ENCODE measurements at places on chromosomes 3 and 15.
A peak's percentile ranks its signal among the peaks of the same experiment; 100 is the strongest.

- no peak for DNase-seq
Measured at GRCh38 chr3:9767418-9767817, 2.3 kb downstream of the CAMK1 start.

DNA sequence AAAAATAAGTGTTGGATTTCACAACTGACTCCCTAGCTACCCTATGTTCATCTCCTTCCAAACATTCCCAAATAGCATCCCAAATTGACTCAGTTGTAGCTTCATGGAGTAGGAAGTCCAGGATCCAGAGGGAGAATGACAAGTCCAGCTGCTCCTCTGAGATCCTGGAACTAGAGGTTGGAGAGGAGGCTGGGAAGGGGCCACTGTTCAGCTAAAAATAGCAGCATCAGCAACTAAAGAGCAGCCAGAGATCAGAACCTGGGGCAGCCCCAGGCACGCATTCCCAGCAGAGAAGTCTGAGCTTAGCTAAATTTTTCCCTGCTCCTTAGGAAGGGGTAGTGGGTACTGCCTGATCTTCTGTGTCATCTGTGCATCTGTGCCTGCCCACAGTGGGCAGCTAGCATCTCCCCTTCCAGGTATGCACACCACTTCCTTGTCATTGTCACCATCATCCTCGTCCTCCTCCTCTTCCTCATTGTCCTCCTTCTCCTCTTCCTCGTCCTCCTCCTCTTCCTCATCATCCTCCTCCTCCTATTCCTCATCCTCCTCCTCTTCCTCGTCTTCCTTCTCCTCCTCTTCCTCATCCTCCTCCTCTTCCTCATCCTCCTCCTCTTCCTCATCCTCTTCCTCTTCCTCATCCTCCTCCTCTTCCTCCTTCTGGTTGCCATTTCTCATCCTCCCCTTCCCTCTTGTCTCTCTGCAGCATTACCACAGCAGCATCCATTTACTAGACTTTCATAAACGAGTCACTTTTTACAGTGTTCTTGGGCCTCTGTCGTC, 152.3 kb upstream of the ROPN1 start:
- DNase-seq: no peak

- DNase-seq: no peak
Measured at GRCh38 chr3:190155752-190156151, 35.1 kb upstream of the P3H2 start.

DNA sequence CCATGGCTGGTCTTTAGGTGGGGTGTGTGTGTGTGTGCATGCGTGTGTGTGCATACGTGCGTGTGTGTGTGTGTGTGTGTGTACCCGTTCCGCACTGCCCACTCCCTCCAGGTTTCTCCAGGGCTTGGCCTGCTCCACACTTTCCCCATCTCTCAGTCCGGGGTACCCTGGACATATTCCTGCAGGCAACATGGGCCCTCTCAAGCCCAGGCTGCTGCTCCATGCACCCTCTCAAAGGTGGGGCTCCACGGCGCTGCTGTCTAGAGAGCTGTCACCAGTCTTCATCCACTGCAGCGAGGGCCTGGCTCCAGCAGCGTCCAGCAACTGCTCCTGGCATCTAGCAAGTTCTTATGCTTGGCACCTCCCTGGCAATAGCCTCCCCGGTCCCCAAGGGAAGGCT, 86.1 kb downstream of the ATP10A start:
- no peak for DNase-seq

DNA sequence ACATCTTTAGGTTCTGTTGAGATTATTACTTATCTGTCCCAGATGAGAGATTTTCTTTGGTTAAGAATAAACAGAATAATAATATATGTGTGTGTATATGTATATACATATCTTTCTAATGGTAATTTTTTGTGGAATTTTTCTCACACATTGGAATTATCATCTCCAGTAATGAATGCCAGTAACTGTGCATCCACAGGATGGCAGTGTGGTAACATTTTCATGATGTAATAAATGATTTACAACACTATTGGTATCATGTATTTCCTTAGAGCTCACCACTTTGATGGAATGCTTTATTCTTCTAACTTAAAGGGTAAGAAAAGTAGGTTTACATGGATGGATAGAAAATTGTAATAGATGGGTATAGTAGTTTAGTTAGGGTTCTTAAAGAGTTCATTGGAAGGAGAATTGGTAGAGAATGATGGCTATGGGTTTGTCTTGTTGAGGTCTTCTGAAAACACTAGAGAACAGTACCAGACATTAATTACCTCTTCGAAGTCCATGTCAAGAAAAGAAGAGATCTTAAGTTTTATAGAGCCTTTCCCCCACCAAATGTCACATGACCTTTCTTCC, 78.1 kb downstream of the STT3B start:
- no peak for DNase-seq

DNA sequence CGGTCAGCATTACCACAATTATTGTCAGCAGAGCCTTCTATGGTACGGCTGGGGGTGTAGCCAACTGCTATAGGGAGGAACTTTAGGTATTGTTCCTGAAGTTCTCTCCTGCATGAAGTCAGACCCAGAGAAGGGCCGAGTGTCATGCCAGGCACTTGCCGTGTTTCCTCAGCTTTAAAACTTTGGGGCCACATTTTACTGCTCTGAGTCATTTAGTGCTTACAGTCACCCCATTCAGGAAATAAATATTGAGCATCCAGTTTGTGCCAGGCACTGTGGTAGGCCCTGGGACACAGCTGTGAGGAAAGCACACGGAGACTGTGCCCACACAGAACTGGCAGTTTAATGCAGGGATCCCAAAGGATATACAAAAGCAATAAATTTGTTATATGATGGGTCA, 54.5 kb upstream of the APEH start:
- no peak for DNase-seq

GRCh38 chr3:69252631-69253030, 130.2 kb upstream of the LMOD3 start:
- no peak for DNase-seq

DNA sequence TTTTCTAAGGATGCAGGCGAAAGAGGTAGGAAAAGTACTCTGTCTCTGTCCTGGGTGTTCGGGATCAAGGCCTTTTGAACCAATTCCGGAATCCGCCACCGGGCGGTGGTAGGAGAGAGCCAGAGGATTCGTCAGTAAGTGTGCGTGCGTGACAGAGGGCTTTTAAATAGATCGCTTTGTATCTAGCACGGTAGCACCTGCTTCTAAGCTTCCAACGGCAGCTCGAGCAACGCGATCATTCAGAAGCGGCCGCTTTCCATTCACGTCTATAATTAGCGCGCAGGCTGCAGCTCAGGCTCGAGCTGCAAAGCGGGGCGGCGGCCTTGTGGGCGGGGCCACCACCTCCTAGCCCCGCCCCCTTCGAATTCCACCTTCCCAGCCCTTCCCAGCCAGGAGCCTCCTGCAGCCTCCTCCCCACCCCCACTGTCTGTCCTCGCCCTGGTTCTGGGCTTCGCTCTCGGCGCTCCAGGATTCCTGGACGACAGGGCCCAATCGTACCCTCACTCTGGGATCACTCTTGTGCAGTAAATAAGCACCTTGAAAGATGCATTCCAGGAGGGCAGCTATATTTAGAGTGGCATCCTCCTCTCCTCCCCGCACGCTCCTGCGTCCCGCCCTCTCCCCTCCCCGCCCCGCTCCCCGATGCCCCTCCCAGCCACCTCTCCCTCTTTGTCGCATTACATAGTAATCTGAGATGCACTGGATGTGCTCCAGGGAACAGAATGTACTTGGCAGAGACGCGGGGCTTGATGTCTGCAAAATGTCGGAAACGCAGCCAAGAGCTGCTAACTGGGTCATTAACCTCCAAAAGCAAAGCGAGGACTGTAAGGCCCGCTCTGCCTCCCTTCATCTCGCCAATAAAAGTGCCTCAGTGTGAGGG, 224.1 kb upstream of the TPRG1 start:
- DNase-seq: peak; percentile 93

- DNase-seq: no peak
Measured at GRCh38 chr15:89587955-89588354, 12.7 kb downstream of the TICRR start.

- DNase-seq: no peak
Measured at GRCh38 chr15:42602501-42602900, 27.1 kb downstream of the STARD9 start.

GRCh38 chr3:119697394-119697793, 5.4 kb upstream of the CFAP91 start:
- DNase-seq: no peak

DNA sequence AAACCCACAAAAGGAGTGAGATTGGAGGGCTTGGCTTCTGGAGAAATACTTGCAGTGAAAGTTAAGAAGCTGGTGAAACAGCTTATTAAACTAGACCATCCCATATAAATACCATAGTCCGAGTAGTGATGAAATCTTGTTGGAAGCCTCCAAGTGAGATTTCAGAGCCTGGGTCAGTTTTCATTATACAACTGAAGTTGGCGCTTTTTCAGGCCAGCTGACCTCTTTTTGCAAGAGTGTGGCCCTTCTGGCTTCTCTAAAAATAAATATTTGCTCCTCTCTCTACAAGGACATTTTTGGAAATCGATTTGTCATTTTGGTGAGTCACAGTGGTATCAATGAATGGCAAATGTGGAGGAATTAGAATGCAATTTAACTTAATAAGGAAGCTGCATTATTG, 51.2 kb upstream of the THRB start:
- no peak for DNase-seq

- no peak for DNase-seq
Measured at GRCh38 chr3:194382196-194382891, 12.8 kb upstream of the LRRC15 start.

DNA sequence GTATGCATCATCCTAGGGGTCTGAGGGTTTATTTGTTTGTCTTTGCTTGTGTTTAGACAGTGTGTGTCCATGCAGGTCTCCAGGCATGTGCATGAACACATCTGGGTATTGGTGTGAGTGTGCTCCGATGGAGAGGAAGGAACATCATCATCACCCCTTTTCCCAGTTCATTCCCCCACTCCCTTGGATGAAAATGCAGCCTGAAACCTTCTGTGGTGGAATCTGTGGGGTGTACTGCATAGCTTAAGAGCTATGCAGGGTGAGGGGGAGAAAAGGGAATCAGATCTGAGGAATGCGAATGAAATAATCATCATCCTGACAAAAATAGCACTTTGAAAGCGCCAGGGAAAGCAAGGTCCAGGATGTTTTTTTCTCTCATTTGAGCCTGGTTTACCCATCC, 520.1 kb downstream of the NTRK3 start:
- no peak for DNase-seq

DNA sequence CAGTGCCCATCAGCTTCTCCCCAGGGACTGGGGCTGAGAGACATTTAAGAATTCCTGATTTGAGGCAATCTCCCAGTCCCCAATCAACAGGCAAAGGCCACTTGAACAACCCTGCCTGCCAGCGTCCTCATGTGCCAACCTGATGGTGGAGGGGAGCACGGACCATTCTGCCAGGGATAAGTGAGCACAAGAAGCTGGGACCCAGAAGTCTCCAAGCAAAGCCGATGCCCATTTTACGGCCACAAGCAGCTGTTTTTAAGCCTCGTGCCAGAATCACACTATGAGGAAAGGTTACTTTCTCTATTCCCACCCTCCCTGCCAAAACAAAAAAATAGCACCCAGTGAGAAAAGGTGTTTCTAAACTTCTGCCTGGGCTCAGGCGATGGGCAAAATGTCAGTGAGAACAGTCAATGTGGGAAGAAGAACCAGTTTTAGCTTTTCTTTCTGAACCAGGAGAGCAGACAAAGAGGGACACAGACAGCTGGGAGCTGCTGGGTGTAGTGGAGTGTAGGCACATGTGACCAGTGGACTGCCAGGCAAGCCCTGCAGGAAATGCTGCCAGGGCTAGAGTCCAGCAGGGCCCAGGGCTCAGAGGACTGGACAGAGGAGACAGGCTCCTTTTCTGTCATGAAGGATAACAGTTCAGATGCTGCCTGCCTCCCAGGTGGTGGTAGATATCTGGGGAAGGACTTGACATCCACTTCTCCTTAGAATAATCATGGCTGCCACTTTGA, 57.7 kb downstream of the ATP2B2 start:
- no peak for DNase-seq

DNA sequence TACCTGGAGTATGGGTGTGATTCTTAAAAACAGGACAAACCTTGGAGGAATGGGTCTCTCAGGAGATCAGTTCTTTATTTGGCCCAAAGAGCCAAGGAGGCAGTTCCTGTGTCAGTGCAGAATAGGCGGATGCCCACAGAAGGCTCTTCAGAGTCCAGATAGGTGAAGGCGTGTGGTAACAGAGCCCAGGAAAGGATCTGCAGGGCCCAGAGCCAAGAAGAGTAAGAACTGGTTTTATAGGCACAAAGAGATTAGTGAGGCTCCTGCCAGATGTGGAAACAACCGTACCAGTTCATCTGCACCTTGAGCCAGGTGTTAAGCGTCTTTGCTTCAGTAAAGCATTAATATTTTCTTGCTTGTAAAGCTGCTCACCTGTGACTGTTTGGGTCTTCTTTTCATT, 140.1 kb upstream of the BFSP2 start:
- no peak for DNase-seq

DNA sequence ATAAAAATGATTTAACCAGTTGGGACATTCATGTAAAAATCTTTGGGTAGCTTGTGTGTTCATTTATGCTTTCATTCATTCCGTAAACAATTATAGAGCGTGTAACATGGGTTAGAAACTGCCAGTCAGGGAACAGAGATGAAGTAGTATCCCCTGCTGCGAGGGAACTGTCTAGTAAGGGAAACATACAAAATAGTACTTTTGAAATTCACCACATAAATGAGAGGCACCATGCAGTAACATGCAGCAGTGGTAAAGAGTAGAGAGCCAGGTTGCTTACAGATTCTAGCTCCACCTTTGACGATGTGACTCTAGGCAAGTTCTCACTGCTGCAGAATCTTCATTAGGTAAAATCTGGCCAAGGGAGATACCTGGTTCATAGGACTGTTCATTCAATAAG, 938 bp downstream of the DZIP3 start:
- no peak for DNase-seq

DNA sequence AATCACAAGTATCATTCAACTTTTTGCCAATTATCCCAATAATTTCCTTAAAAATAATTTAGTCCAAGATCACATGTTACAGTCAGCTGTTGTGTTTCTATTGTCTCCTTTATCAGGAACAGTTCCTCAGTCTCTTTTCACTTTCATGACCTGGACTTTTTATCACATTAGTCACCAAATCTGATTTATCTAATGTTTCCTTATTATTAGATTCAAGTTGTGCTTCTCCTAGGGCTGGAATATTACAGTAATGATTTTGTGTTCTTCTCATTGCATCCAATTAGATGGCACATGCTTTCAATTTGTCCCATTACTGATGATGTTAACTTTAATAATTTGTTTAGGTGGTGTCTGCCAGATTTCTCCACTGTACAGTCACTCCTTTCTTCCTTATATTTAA, 66.3 kb upstream of the DCBLD2 start:
- DNase-seq: no peak

- no peak for DNase-seq
Measured at GRCh38 chr3:194072097-194072428, 63.9 kb upstream of the HES1 start.

GRCh38 chr15:47741082-47741481, 23.8 kb downstream of the SEMA6D start:
- DNase-seq: no peak

DNA sequence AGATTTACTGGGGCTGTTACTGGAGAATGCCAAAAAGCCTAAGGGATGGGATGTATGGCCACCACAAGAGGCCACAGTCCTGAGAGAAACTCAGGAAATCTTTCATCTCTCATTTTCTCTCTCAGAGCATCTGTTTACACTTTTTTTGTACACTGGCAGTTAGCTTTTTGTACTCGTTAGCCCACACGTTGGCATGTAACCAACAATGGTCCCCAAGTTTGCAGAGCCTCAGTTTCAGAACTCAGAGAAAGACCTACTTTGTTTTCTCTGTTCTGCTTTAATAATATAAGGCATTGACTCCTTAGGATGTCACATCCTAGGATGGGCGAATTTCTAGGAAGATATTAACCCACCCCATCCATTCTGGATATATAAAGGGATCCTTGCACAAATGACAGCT, 183.5 kb downstream of the SUCNR1 start:
- DNase-seq: no peak

All from putamen (tissue), 1 donor.